Occipital lobe (tissue), 3 donors: ENCODE measurements at places on chromosomes 7 and 10. TPM values are rescaled to one million over a fixed set of nuclear protein-coding genes. Genes with fewer than 3 reads are reported as not detected.

DNA sequence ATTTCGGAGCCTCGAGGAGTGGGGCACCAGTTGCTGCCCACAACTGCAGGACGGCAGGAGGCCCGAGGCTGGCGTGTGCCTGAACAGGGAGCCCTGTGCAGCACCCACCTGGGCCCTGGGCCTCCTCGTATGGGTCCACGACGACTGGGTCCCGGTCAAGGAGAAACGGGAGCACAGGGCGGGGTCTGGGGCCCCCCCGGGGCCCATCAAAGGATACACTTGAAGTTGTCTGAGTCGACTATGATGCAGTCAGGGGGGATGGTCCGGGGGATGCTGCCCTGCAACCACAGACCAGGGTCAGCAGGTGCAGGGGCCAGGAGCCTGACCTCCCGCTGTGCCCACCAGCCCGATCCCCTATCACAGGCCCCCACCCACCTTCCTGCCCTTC, 28.5 kb upstream of the NKX6-2 start:
- no peak for DNase-seq

GRCh38 chr10:126872768-126873167, 32.5 kb upstream of the DOCK1 start:
- DNase-seq, result no peak

- DNase-seq, result no peak
Observed at GRCh38 chr10:17561111-17561510, 56.1 kb downstream of the HACD1 start.

GRCh38 chr10:29746080-29746797, 111.5 kb upstream of the SVIL start:
- DNase-seq, result no peak

GRCh38 chr10:4626919-4627318, 199.1 kb upstream of the AKR1E2 start:
- no peak for DNase-seq

GRCh38 chr7:156475179-156475578, 165.4 kb upstream of the RNF32 start:
- DNase-seq, result no peak

The KMT2E gene
- 261 TPM for total RNA-seq

The MYL10 gene
- total RNA-seq, result not detected

The HOXA1 gene
- total RNA-seq, result not detected
